ENCODE measurements at places on chromosomes 7 and 10.

GRCh38 chr10:64037071-64037661, 516.0 kb downstream of the REEP3 start:
- DNase-seq = no peak

DNA sequence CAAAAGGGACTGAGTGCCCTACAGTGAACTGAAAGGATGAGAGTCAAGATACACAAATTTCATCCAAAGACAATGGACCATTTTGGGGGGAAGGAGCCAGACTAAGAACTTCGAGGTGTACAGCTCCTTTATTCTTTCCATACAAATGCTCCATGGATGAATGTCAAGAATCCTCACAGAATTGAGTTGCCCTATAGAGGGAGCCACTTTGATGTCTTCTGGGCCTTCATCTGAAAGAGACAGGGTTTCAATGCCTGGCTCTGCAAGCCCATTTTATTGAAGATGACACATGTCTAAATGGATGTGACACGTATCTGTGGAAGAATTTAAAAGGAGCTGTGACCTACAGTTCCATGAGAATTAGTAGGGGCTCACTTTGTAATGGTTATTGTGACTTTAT, 32.0 kb upstream of the NRG3 start:
- no peak for DNase-seq

DNA sequence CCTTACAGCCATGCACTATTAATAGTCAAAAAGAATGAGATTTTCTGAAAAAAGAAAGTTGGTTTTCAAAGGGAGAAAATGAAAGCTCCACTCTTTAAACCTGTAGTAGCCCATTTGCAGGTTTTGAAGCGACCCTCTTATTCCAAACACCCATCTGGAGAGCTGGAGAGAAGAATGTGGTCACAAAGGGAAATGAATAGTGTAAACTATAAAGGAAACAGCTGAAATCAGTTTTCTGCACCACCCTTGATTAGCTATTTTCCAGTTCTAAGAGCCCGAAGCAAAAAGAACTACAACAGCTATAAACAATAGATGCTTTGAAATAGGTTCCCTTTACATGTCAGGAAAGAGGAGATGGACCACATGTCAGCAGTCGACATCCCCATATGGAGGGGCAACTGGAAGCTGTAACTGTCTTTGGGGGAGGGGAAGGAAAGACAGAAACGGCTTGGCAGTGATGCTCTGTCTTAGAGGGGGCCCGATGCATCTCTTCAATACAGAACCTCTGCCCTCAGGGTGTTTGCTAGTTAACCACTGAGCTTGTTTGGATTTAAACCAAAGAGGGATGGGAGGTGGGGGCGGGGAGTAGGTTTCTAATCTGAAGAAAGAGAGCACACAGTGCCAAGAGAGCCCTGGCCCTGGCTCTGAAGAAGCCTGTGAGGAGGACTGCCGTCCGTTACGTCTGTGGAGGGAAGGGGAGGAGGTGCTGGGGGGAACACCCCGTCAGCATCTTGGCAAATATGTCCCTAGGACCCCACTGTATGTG, 55.3 kb downstream of the CPVL start:
- no peak for DNase-seq

DNA sequence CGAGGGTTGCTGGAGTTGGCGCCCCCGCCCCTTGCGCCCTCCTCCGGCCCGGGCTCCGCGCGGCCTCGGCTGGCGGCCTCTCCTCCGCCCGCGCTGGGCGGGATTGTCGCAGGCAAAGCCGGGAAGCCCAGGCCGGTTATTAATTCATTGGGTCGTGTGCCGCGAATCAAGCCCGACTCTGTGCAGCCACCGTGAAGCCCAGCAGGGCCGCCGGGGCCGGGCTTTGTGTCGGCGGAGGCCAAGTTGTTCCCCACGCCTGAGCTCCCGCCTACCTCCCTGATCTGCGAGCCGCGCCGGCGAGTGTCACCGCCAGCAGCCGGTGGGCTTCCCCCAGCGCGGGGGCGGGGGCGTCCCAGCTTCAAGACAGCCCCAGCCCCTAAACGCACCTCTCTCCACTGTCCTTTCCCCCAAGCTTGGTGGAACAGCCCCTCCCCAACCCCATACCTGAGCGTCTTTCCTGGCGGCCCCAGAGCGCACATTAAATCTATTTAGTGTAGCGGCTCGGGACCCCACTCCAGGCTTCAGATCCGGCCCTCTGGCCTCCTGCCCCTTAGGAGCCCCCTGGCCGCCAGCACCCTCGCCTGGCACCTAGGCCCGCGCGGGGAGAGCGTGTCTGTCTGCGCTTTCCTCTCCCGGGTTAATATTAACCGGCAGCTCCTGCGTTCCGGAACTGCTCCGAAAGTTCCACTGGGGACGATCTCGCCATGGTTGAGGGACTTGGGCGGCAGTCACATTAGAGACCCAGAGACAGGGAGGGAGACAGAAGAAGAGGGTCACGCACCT, 3.5 kb downstream of the SHH start:
- DNase-seq = no peak

DNA sequence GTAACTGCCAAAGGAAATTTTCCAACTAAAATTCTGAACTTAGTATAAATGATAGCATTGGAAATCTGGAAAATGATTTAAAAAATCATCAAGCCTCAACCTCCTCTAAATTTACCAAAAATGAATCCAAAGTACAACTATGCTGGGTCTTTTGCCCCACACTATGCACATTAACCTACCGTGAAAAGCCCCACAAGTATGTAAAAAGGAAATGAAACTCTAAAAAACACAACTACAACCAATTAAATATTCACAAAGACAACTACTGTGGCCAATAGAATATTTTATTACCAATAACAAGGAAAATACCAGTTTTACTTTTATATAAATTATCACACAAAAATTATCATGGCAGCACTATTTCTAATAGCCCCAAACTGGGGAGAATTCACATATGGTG, 19.3 kb downstream of the EIF3A start:
- DNase-seq = no peak

- no peak for DNase-seq
Observed at GRCh38 chr7:131131746-131132431, 195.8 kb upstream of the MKLN1 start.

GRCh38 chr7:68918621-68919020, 679.7 kb upstream of the AUTS2 start:
- no peak for DNase-seq

- DNase-seq = no peak
Observed at GRCh38 chr7:94738071-94738470, 82.1 kb upstream of the SGCE start.

- no peak for DNase-seq
Observed at GRCh38 chr7:47730142-47730541, 148.2 kb upstream of the TNS3 start.

DNA sequence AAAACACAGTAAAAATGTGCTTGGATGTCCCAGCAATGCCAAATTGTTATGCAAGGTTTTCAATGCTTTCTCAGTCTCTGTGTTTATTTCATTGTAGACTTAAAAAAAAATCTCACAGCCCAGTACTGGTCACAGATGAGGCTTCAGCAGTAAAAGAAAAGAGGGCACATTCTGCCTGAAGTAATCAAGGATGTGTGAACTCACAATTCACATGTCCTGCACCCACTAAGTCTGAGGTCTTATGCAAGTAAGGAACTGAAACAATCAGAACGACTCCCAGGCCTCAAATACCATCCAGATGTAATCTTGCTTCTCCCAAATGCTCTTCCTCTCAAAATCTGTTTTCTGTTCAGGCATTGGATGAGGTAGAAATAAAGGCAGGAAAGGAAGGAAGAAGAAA, 33.7 kb downstream of the ADRB1 start:
- DNase-seq = no peak

- no peak for DNase-seq
Observed at GRCh38 chr10:26468700-26469099, 30.6 kb downstream of the APBB1IP start.

DNA sequence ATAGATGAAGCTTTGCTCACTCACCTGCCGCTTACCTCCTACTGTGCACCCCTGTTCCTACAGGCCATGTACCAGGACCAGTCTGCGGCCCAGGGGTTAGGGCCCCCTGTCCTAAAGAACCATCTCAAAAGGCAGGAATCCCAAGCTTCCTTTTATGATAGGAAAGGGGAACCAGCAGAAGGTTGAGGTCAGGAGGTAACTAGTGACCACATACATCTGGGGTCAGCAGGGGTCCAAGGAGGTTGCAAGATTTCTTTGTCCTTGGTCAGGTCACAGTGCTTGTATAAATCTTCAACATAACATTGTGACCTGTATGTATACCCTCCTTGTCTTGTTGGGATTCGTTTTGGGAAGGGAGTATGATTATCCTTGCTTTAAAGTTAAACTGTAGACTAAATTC, 73.8 kb downstream of the OAT start:
- no peak for DNase-seq

GRCh38 chr10:60031664-60032063, 125.3 kb upstream of the CCDC6 start:
- DNase-seq = no peak

- no peak for DNase-seq
Observed at GRCh38 chr7:70189776-70190175, 591.5 kb downstream of the AUTS2 start.

DNA sequence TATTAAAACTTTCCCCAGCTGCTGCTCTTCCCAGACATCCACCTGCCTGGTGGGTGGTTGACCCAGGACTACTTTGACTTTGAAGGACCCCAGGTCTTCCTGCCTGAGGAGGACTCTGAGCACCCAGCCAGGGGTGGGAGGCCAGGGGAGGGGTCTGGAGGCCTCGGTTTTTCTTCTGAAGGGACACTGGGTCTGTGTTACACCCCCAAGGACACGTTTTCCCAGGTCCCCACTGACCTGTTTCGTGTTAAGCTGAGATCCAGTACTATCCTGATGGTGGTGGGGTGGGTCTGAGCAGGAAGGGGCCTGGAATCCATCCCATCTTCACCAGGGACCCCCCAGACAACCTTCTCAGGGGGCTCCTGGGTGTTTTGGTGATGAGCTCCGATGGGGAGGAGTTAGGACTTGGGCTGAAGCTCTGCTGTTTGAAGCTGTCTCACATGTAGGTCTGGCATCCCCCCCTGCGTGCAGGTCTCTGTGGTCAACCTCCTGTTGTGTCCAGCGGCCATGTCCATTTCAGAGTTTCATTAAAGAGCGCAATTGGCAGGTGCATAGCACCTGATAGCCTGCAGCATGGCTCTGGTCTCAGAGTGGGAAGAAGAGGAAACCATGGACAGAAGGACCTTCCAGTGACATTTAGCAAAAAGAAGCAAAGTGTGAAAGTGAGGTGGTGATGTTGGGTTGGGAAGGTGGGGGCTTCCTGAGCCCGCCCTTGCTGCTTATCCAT, 3.5 kb downstream of the JAKMIP3 start:
- no peak for DNase-seq

DNA sequence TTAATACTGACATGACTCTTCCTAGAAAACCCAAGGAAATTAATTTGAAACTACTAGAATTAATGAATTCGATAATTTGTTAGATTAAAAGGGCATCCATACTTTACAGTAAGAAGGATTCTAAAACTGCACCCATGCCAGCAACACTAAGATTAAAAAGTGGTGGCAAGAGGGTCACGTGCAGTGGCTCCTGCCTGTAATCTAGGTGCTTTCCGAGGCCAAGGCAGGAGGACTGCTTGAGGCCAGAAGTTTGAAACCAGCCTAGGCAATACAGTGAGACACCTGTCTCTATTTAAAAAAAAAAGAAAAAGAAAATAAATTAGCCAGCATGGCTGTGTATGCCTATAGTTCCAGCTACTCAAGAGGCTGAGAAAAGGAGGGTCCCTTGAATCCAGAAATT, 58.2 kb downstream of the SRPK2 start:
- no peak for DNase-seq

GRCh38 chr7:118061386-118061785, 122.6 kb upstream of the LSM8 start:
- DNase-seq = no peak

- no peak for DNase-seq
Observed at GRCh38 chr7:127717502-127718339, 65.7 kb downstream of the SND1 start.

DNA sequence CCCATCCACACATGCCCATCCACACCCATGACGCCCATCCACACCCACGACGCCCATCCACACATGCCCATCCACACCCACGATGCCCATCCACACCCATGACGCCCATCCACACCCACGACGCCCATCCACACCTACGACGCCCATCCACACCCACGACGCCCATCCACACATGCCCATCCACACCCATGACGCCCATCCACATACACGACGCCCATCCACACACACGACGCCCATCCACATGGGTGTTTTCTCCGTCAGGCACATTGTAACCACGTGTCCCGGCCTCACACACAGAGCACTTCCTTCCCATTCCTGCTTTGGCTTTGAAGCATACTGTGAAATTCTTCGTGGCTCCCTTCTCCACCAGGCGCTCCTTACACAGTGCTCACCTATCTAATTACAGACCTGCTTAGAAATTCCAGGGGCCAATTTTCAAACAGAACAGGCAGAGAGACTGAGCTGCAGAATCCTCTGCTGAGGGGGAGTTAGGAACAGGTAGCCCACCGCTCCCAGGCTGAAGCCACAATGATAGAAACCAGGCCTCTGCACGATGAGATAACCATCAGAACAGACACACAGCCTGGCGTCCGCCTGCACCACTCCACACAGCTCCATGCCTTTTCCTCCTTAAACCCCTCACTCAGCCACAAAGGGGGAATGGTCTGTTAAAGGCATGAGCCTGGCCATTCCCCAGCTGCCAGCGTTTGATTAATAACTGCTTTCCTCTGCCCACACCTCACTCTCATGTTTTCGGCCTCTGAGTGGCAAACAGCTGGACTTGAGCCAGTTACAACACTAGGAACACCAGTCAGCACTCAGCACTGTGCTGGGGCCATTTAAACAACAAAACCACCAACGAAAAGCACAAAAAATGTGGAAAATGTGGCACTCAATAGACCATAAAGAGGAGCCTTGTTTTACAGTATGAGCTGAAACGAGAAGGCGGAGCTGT, 501.6 kb downstream of the PTPRN2 start:
- DNase-seq = no peak

DNA sequence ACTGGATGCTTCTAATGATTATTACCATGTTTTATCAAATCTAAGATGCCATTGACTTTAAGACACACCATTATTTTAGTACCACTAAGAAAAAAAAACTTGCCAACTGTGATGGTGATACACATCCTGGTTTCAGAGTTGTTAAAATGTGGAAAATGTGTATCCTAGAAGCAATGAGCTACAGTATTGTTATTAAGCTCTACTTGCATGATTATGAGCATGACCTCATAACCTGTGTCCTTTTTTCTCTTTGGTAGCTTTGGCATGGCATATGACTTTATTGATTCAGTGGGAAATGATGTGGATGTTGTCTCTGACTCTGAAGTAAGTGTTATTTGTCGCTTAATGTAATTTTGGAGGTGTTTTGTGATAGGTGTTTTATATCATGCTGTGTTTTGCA, 3.3 kb downstream of the EDRF1 start:
- DNase-seq = no peak

GRCh38 chr7:47335557-47336471, 246.1 kb downstream of the TNS3 start:
- no peak for DNase-seq

DNA sequence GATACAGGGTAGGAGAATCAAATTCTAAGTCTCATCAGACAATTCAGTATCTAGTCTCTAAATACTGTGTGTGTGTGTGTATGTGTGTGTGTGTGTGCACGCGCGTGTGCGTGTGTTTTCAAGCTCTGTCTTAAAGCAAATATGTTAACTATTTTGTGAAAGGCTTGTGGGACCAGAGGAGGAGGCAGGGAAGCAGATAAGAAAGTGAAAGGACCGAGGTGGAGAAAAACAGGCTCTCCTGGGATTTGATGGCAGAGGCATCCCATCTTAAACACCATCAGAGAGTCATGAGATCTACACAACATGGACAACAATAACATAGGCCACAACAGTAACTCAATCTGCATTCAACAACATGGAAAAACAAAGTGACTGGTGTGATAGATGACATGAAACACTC, 67.1 kb downstream of the PIP4K2A start:
- DNase-seq = no peak

Data from AG04449 (cell line).